CD4-positive, alpha-beta memory T cell (primary cell): ENCODE measurements at places on chromosomes 6 and 20.
A peak's percentile ranks its signal among the peaks of the same experiment; 100 is the strongest.

DNA sequence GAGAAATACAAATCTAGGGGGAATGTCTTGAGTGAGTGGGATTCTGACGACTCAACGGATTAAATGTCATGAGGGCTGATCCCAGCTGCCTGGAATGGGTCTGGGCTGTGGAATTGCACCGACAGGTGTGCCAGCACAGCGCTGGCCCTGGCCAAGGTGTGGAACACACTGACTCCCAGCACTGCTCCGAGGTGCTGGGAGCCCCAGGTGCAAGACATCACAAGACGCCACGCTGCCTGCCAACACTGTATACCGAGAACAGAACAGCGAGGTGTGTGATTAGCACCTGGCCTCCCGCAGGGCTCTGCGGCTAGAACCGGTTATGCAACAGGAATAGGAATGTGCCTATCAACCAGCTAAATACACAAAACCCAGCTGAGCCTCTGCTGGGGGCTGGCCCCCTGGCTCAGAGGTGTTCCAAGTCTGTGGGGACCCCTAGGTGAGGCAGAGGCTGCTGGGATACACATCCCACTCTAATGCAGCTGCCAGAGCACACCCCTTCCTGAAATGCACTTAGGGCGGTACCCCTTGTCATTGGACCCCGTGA lies 24.8 kb upstream of the APMAP start:
- DNase-seq = no peak

GRCh38 chr6:143260857-143261256 lies 189.6 kb downstream of the ADAT2 start:
- no peak for DNase-seq

GRCh38 chr6:165915022-165915770 lies 252.2 kb upstream of the PDE10A start:
- DNase-seq = no peak

DNA sequence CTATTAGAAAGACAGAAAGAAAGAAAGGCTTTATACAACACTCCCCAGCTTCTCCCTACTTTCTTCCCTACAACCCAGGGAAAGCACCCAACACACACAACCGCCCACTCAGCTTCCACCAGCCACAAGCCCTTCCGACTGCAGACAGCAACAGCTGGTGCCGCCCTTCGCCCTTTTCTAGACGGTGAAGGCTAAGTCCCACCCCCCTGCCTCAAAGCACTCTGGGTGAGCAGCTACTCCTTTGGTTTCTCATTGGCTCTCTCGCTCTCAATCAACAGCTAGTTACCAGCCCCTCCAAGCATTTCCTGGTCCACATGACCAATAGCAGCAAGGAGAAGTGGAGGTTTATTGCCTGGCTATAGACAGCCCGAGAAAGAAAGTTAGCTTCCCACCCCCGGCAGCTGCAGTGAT lies 230.1 kb upstream of the MOCS1 start:
- DNase-seq = no peak

DNA sequence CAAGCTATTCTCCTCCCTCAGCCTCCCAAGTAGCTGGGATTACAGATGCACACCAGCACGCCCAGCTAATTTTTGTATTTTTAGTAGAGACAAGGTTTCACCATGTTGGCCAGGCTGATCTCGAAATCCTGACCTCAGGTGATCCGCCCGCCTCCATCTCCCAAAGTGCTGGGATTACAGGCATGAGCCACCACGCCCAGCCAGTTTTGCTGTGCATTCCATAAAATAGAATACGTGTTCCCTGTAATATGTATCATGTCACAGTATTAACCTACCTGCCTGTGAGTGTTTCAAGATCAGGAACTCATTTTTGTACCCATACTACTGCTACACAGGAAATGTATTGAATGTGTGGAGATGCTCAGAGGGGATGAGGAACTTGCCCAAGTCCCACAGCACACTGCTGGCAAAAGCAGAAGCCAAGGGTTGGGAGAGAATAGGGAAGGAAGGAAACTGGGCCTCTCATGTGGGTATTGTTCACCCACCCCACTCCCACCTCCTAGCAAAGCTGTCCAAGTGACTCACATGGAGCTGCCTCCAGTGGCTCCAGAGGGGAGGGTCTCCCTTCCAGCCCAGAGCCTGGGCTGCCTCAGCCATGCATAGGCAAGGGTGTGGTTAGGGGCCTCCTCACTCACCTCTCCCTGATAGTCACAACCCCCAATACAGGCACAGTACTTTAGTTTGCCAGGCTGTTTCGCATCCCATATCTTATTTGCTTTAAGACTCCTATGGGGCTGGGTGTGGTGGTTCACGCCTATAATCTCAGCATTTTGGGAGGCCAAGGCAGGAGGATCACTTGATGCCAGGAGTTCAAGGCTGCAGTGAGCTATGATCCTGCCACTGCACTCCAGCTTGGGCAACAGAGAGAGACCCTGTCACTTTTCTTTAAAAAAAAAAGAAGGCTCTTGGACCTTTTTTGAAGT lies 9.4 kb downstream of the HM13 start:
- DNase-seq = no peak

GRCh38 chr6:142771162-142771561 lies 173.8 kb downstream of the HIVEP2 start:
- no peak for DNase-seq

DNA sequence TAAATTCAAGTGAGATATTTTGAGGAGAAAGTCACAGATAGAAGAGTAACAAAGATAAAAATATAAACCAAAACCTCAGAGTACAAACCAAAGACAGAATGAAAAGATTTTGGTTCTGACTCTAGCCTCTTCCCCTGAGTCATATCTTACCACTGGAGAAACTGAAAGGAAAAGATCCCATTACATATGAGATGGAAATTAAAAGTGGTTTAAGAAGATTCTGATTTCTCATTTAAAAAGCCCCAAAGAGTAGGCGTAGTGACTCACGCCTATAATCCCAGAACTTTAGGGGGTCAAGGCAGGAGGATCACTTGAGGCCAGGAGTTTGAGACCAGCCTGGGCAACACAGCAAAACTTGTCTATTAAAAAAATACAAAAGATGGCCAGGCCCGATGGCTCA lies 30.6 kb downstream of the SPINT4 start:
- DNase-seq = no peak

GRCh38 chr6:149334201-149334600 lies 16.7 kb downstream of the TAB2 start:
- no peak for DNase-seq

DNA sequence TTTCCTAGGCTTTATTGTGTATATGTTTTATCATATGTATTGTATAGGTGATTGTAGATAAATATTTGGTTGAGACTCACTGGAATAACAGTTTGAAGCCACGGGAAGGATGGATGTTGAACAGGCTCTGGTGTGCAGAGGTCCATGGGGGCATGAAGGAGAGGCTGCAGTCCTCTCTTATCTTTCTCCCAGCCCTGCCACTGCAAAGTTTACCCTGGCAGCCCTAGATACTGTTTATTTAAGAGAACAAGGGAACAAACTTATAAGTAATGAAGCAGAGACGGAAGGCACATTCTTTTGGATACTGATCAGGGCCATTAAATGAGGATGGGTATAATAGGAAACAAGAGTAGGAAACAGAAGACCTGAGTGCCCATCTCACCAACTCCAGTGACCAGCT lies 103.6 kb upstream of the SCGN start:
- no peak for DNase-seq

GRCh38 chr20:44969300-44969894 lies 3.1 kb downstream of the STK4 start:
- DNase-seq = no peak

DNA sequence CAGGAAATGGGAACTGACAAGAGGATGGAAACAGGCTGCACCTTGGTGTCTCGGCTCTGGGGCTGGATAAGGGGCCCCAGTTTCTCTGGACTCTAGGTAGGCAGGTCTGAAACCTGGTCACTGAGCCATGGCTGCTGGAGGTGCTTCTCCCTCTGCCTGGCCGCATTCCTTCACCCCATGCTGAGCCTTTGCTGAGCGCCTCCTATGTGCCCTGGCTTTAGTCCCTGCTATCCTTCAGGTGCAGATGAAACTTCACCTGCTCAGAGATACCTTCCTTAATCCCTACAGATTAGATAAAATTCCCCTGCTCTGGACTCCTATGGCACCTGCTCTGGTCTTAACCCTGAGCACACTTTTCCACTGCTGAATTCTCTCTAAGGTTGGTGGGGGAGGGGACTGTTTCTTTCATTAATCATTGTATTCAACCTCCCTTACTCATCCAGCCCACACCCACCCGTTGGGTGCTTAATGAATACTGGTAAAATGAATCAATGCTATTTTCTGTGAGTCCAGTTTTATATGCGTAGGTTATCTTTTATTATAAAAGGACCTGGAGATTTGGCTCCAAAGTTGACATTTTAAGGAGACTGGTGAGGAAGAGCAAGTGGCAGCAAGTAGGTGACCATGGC lies 19.3 kb downstream of the MYLK4 start:
- DNase-seq = no peak

- DNase-seq = peak; percentile 4
Measured at GRCh38 chr6:134379076-134379475, 61.2 kb upstream of the SGK1 start.

- DNase-seq = no peak
Measured at GRCh38 chr6:140012150-140012549, 637.7 kb upstream of the CITED2 start.

- no peak for DNase-seq
Measured at GRCh38 chr6:121436960-121437850, 1.8 kb downstream of the GJA1 start.

DNA sequence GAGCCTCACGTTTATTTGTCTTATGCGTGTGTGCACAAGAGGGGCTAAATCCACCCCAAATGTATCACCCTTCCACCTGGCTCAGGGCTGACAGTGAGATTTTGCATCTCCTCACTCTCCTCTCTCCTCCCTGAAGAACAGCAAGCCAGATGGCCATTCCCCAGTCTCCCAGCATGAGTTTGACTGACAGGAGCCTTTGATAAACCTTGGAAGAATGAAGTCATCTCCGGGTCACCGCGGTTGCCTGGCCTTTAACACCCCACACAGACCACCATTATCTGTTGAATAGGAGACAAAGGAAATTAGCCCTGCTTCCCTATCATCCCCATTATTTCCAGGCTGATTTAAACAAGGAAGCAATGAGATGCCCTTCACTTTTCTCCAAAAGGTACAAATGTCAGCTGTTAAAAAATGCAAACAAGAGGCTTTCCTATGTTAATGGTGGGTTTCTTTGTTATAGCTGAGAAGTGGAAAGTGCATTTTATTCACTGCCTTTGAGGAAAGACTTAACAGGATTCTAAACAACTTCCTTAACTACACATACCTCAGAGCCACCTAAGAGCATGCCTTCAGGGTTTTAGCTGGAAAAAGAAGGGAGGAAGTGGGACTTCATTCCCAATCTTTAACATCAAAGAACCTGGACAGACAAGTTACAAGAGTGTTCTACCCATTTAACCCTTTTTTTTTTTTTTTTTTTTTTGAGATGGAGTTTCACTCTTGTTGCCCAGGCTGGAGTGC lies 524.8 kb upstream of the ID4 start:
- no peak for DNase-seq

DNA sequence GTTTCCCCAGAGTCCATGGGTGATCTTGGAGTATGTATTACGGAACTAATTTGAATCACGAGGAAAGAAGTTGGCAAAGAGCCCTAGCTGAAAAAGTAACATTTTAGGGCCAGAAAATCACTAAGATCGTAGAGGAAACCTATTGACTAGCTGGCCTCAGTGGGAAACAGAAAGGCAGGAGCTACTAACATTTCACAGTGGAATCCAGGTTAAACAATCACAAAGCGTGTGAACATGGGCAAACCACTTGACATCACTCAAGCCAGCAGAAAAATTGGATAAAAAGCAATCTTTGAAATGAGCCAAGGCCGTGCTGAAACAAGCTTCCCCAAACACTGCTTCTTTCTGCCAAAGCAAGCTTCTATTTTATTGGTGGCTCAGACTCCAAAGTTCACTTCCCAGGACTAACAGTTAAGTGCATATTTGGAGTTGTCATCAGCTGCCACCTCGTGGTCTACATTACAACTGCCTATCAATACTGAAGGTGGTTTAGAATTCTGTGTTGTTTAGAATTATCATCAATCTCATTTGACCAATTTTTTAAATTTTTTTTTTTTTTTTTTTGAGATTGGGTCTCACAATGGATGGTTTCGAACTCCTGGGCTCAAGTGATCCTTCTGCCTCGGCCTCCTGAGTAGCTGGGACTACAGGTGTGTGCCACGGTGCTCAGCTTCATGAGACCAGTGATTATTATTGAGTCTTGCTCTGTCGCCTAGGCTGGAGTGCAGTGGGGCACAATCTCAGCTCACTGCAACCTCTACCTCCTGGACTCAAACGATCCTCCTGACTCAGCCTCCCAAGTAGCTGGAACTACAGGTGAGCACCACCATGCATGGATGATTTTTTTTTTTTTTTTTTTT lies 10.6 kb downstream of the RPS10 start:
- DNase-seq = peak; percentile 56

- no peak for DNase-seq
Measured at GRCh38 chr6:16991981-16992629, 109.7 kb upstream of the STMND1 start.

- DNase-seq = no peak
Measured at GRCh38 chr6:12276930-12277315, 13.2 kb upstream of the EDN1 start.

DNA sequence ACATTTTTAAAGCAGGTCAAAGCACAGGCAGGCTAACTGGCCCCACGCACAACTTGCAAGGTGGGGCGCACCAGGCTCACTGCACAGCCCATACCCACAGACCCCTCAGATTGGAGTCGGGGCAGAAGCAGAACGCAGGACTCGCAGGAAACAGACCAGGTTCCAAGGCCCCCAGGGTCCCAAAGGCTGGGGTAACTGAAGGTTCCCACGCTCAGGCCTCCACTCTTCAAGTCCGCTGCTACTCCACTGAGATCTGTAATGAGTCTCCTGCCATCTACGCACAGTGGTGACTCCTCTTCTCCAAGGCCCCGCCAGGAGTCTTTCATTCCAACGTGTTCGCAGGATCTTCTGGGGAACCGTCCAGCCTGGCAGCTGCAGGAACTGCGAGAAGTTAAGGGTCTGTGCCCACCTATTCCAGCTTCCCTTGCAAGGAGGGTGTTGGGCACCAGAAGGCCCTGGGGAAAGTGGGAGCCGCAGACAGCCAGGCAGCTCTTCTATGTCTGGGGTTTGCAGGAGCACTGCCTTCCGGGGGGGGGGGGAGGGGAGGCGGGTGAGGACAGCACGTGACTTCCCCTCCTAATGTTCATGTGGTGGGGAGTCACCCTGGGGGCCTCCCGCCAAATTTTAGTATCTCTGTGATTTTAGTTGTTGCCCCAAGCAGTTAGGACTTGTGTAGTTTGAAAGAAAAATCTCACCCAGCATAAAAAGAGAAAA lies 2.0 kb upstream of the TAF4 start:
- no peak for DNase-seq

- DNase-seq = no peak
Measured at GRCh38 chr6:117568247-117568646, 34.1 kb downstream of the GOPC start.
